Mesendoderm (in vitro differentiated cells): ENCODE measurements at places on chromosomes 13 and 19.

- H3K27me3 ChIP-seq = no peaks in the 10 kb centered on the region
- H3K4me1 ChIP-seq = no peaks in the 10 kb centered on the region
- no peak for DNase-seq
- H3K27ac ChIP-seq = no peak overlapping the region
Measured at GRCh38 chr13:30744056-30744680, 8.8 kb downstream of the ALOX5AP start.

GRCh38 chr13:20274466-20274865 is 42.3 kb upstream of the GJB6 start:
- H3K4me3 ChIP-seq = no peak overlapping the region
- no peak overlapping the region for H3K27ac ChIP-seq
- no peaks in the 10 kb centered on the region for H3K36me3 ChIP-seq
- H3K27me3 ChIP-seq = no peaks in the 10 kb centered on the region

- no peaks in the 10 kb centered on the region for H3K36me3 ChIP-seq
- H3K4me1 ChIP-seq = no peaks in the 10 kb centered on the region
- no peak overlapping the region for H3K4me3 ChIP-seq
- H3K27me3 ChIP-seq = no peaks in the 10 kb centered on the region
- no peak for DNase-seq
- H3K27ac ChIP-seq = no peak overlapping the region
Measured at GRCh38 chr13:76982061-76982460, 9.8 kb upstream of the CLN5 start.

DNA sequence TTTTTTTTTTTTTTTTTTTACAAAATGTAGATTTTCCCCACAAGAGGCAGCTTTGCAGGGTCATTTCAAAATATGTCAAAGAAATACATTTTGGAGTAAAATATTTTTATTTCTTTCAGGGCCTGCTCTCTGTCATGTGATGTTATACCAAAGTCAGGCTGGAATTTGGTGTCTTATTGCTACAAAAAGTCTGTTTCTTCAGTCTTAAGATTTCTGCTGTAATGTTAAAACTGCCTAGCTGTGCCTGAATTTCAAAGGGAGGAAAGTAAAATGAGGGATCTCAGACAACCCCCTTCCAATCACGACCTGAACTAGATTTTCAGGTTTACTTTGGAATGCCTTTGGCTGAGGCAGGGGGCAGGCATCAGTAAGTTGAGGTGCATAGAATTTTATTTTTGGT is 12.8 kb upstream of the GTF2F2 start:
- no peaks in the 10 kb centered on the region for H3K27me3 ChIP-seq
- no peaks in the 10 kb centered on the region for H3K36me3 ChIP-seq
- DNase-seq = no peak
- no peak overlapping the region for H3K4me3 ChIP-seq
- no peaks in the 10 kb centered on the region for H3K4me1 ChIP-seq
- no peak overlapping the region for H3K27ac ChIP-seq

DNA sequence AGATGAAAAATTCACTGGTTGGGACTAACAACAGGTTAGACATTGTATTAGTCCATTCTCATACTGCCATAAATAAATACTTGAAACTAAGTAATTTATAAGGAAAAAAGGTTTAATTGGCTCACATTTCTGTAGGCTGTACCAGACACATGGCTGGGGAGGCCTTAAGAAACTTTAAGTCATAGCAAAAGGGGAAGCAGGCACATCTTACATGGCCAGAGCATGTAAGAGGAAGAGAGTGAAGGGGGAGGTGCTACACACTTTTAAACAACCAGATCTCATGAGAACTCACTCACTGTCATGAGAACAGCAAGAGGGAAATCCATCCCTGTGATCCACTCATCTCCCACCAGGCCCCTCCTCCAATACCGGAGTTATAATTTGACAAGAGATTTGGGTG is 125.9 kb downstream of the SUCLA2 start:
- H3K27me3 ChIP-seq = no peaks in the 10 kb centered on the region
- no peak for DNase-seq
- H3K27ac ChIP-seq = no peak overlapping the region
- no peaks in the 10 kb centered on the region for H3K4me1 ChIP-seq
- H3K36me3 ChIP-seq = no peaks in the 10 kb centered on the region

DNA sequence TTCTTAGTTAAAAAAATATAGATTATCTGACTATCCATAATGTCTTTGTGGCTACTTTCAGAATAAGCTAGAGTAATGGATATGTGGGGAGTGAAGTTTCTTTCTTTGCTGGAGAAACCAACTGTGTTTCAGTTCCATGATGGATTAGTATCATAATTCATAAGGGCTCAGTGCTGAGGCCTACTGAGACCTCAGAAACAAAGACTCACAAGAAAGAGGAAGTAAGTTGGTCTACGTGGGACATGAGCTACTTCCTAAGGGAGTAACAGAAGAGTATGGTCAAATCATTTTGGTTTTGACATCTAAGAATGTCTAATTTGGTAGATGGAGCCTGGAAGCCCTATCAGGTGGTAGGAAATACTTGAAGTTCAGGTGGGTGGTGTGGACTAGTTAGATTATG is 99.0 kb upstream of the HTR2A start:
- no peak for DNase-seq
- no peaks in the 10 kb centered on the region for H3K27me3 ChIP-seq
- no peaks in the 10 kb centered on the region for H3K36me3 ChIP-seq
- no peak overlapping the region for H3K27ac ChIP-seq
- no peaks in the 10 kb centered on the region for H3K4me1 ChIP-seq

DNA sequence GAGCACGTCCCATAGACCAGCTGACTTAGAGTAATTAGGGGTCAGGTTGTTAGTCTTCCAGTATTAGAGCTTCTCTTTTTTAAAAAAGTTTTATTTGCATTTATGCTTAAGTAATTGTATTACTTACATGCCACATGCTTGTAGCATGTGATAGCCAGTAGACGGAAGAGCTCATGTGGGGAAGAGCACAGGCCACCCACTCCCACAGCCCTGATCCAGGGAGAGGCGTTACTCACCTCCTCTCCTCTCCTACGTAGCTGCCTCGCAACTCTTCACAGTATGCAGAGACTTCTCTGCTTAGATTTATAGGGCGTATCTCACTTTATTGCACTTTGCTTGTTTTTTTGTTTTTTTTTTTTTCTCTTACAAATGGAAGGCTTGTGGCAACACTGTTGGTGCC is 95.3 kb upstream of the TEX29 start:
- peaks cover 2% of the 10 kb centered on the region for H3K4me1 ChIP-seq
- H3K27ac ChIP-seq = no peak overlapping the region
- H3K27me3 ChIP-seq = no peaks in the 10 kb centered on the region
- no peak overlapping the region for H3K4me3 ChIP-seq

- no peak overlapping the region for H3K27ac ChIP-seq
- no peak overlapping the region for H3K4me3 ChIP-seq
- H3K36me3 ChIP-seq = no peaks in the 10 kb centered on the region
- H3K27me3 ChIP-seq = no peaks in the 10 kb centered on the region
Measured at GRCh38 chr13:83546476-83546875, 335.8 kb downstream of the SLITRK1 start.

- H3K27me3 ChIP-seq = peaks cover 2% of the 10 kb centered on the region
- H3K36me3 ChIP-seq = no peaks in the 10 kb centered on the region
- DNase-seq = no peak
- H3K4me1 ChIP-seq = no peaks in the 10 kb centered on the region
Measured at GRCh38 chr13:53028063-53028462, 550 bp upstream of the OLFM4 start.

DNA sequence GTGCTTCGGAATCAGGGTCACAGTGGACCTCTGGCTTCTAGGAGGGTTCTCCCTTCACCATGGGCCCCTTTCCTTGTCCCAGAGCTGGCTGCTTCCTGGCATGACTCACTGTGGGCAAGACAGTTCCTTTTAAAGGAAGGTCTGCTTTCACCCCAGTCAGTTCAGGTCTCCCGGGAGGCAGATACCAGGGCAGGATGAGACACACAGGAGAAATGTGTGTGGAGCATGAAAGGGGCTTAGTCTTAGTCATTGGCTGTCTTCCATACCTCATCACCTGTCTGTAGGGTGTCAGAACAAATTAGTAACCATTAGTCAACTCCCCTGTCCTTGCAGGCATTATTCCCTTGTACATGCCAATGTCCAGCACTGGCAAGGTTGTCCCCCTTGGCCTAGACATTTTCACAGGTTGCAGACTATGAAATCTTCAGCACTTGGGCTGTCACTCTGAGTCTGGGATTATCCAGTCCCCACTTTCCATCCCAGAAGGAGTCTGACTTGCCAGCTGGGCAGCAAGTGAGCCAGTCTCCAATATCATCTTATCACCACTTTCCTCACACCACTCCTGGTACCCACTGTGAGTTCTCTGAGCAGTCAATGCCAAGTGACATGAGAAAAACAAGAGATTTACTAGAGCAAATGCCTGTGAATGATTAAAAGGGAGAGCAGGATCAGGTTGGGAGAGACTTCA is 76.8 kb upstream of the MEDAG start:
- DNase-seq = no peak
- H3K4me3 ChIP-seq = no peak overlapping the region
- no peaks in the 10 kb centered on the region for H3K27me3 ChIP-seq
- peaks cover 8% of the 10 kb centered on the region for H3K4me1 ChIP-seq
- H3K36me3 ChIP-seq = no peaks in the 10 kb centered on the region

DNA sequence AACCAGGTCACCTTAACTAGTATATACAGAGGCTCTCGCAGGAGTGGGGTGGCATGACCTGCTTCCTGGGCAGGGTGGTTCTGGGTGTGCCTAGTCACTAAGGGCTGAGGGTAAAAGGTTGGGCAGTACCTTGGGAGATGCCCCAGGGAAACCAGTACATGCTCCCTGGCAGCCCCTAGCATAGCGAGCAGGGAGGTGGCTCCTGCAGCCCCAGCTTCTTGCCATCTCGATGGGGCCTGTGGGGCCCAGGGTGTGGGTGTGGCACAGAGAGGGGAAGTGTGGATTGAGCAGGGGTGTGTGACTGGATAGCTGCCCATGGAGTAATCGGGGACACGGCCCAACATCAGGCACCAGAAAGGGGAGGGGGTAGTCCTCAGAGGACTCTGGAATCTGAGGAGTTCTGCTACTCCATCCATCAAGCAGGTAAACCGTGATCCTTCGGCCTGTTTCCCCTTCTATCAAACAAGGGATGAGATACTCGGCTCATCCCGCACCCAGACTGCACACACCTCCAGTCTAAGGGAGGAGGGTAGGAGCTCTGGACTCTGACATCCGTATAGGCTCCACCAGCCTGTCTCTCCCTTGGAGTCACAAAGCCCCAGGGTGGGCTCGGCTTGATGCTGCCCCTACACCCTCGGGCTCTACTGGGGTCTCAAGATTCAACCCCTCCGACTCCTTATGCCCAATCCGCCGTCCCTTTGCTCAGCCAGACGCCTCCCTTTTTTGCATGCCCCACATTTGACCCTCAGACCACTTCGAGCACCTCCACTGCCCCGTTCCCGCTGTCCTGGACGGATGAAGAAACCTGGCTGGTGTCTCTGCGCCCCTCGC is 1.1 kb downstream of the ZBTB45 start:
- H3K4me1 ChIP-seq = peaks cover 11% of the 10 kb centered on the region
- H3K4me3 ChIP-seq = peak overlapping the region; percentile 62
- H3K36me3 ChIP-seq = peaks cover 5% of the 10 kb centered on the region
- H3K27me3 ChIP-seq = no peaks in the 10 kb centered on the region
- H3K27ac ChIP-seq = peak overlapping the region; percentile 95
- DNase-seq = no peak

- H3K36me3 ChIP-seq = no peaks in the 10 kb centered on the region
- H3K4me3 ChIP-seq = no peak overlapping the region
- no peaks in the 10 kb centered on the region for H3K4me1 ChIP-seq
- H3K27ac ChIP-seq = no peak overlapping the region
- H3K27me3 ChIP-seq = no peaks in the 10 kb centered on the region
Measured at GRCh38 chr19:44580366-44580895, 32.9 kb upstream of the IGSF23 start.

- H3K4me1 ChIP-seq = no peaks in the 10 kb centered on the region
- H3K27me3 ChIP-seq = no peaks in the 10 kb centered on the region
- no peaks in the 10 kb centered on the region for H3K36me3 ChIP-seq
- H3K4me3 ChIP-seq = no peak overlapping the region
- no peak overlapping the region for H3K27ac ChIP-seq
Measured at GRCh38 chr13:32917504-32917903, 98.7 kb upstream of the KL start.

DNA sequence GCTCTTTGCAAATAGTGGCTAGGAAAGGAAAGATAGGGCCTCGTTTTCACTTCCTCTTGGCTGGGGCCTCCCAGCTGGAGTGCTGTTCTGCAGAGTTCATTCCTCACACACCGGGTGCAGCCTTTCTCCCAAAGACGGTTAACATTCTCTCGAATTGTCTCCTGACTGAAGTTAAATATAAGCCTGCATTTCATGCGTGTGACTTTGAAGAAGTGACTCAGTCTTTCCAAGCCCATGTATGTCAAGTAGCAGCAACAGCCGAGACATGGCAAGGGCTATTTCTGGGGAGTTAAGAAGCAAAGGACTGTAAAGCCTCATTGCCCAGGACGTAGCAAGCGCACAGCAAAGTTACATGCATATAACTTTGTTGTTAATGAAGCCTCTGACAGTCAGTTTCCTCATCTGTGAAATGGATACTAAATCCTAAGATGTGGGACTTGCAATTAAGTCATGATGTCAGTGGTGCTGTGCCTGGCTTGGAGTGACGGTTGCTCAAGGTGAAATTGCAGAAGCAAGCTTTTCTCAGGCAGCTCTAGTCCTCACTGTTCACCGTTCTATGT is 502.4 kb downstream of the MYO16 start:
- H3K27me3 ChIP-seq = no peaks in the 10 kb centered on the region
- H3K4me1 ChIP-seq = no peaks in the 10 kb centered on the region
- H3K27ac ChIP-seq = no peak overlapping the region
- no peaks in the 10 kb centered on the region for H3K36me3 ChIP-seq

- H3K36me3 ChIP-seq = no peaks in the 10 kb centered on the region
- no peak overlapping the region for H3K27ac ChIP-seq
- no peak overlapping the region for H3K4me3 ChIP-seq
Measured at GRCh38 chr13:59914556-59914955, 249.2 kb downstream of the DIAPH3 start.

- H3K27me3 ChIP-seq = no peaks in the 10 kb centered on the region
- no peak overlapping the region for H3K27ac ChIP-seq
- no peaks in the 10 kb centered on the region for H3K36me3 ChIP-seq
- no peaks in the 10 kb centered on the region for H3K4me1 ChIP-seq
- no peak for DNase-seq
Measured at GRCh38 chr13:80989241-80989640, 648.3 kb upstream of the SPRY2 start.

GRCh38 chr13:23572836-23573235 is 2.6 kb downstream of the TNFRSF19 start:
- DNase-seq = no peak
- no peak overlapping the region for H3K27ac ChIP-seq
- peaks cover 3% of the 10 kb centered on the region for H3K4me1 ChIP-seq
- no peak overlapping the region for H3K4me3 ChIP-seq
- no peaks in the 10 kb centered on the region for H3K27me3 ChIP-seq
